ENCODE measurements at places on chromosomes 1 and 21. TPM values are rescaled to one million over a fixed set of nuclear protein-coding genes. Genes with fewer than 3 reads are reported as not detected.
A peak's percentile ranks its signal among the peaks of the same experiment; 100 is the strongest.

DNA sequence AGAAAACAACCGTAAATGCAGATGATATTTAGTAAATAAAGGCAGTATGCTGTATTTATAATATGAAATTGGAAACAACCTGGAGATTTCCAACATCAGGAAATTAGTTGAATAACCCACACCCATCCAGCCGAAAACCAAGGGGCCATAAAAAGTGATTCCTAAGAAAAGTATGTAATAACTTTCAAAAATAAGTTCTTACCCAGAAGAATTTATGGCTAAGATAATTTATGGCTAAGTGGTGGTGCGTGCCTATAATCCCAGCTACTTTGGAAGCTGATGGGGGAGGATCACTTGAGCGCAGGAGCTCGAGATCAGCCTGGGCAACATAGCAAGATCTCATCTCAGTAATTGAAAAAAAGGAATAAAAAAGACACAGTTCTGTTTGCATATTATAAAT is 43.2 kb downstream of the TMCO4 start:
- no peak for DNase-seq

GRCh38 chr1:6294890-6295556 is 34.1 kb upstream of the GPR153 start:
- no peak for DNase-seq

GRCh38 chr1:72097851-72098570 is 184.3 kb downstream of the NEGR1 start:
- no peak for DNase-seq

- DNase-seq, result no peak
Measured at GRCh38 chr1:230040440-230040839, 26.6 kb upstream of the GALNT2 start.

- DNase-seq, result no peak
Measured at GRCh38 chr21:39386899-39387298, 38.0 kb upstream of the HMGN1 start.

DNA sequence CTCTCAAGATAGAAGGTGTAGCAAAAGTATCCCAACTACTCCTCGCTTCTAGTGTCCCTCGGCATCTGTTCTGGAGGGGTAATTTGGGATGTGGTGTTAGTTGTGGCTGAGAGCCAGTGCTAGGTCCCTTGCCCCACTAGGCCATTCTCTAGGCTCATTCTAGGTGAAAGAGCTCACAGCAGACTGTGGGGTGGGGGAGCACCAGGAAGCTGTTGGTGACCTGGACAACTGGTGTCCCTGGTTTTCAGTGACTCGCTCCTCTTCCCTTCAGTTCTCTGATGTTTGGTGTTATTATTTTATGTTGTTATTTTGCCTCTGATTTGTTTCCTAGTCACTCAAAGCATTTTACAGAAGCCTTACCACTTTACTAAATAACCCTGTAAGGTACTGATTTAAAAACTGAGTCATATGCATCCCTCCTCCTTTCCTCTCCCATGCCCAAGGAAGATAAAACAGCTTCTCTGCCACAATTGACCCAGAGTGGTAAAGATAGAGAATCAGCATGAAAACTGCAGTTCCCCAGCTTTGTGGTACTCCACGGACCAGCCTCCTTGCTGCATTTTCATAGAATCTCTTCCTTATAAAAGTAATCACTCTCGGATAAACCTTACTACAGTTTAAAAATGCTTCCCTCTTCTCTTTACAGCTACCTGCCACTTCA is 14.1 kb downstream of the DYRK3 start:
- no peak for DNase-seq

DNA sequence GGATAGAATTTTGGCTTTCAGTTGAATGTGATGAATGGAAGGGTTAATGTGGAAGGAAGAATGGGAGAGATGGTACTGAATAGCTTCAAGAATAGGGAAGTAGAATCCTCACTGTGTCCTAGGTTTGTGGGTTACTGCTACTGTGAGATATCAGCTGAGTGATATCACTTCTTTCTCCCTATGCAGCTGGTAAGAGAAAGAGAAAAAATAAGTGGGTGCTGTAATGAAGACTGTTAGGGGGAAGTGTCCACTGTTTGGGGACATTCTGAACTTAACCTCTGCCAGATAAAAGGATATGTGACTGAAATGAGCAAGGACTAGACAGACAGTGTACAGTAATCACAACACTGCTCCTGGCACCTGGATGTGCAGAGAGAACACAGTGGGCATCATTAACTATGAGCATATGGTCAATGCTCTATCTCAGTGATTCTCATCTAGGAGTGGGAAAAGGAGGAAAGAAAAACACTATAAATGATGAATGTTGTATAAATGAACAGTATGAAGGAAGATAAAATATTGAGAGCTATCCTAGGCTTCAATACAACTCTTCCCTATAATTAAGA is 25.6 kb upstream of the MOB3C start:
- no peak for DNase-seq

- DNase-seq, result no peak
Measured at GRCh38 chr21:25964926-25965325, 205.6 kb downstream of the APP start.

DNA sequence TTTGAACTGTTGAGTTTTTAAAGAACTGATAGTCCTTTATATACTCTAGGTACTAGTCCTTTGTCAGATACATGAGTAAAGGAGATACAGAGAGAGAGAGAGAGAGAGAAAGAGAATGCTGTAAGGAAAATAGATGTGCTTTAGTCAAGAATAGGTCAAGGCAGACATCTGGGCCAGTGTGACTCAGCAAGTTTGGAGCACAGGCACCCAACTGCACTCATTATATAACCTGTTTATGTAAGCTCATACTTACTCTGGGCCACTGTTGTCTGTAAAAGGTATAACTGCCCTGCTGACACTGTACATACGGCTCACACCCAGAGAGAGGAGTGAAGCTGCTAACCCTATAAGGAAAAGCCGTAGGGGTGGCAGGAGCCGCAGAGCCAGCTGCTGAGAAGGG is 32.2 kb upstream of the AKT3 start:
- no peak for DNase-seq

DNA sequence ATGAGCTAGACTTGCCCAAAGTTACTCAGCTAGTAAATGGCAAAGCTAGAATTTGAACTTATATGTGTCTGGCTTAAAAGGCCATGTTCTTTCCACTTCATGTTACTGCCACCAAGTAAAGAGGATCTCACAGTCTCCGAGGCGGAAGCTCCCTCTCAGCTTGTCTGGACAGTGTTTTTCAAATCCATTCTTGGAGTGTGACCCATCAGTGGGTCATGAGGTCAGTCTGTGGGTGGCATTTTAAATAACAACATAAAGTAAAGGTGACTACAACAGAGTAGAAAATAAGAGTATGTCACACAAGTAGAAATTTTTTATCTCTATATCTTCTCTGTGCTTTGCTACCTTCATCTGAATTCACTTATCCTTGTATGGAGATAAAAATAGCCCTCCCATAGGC is 3.2 kb upstream of the HMGB4 start:
- DNase-seq, result no peak

GRCh38 chr1:205812271-205812877 is 624 bp downstream of the SLC41A1 start:
- DNase-seq, result peak; percentile 8

GRCh38 chr1:59596432-59596831 is 218.3 kb upstream of the HOOK1 start:
- DNase-seq, result no peak

DNA sequence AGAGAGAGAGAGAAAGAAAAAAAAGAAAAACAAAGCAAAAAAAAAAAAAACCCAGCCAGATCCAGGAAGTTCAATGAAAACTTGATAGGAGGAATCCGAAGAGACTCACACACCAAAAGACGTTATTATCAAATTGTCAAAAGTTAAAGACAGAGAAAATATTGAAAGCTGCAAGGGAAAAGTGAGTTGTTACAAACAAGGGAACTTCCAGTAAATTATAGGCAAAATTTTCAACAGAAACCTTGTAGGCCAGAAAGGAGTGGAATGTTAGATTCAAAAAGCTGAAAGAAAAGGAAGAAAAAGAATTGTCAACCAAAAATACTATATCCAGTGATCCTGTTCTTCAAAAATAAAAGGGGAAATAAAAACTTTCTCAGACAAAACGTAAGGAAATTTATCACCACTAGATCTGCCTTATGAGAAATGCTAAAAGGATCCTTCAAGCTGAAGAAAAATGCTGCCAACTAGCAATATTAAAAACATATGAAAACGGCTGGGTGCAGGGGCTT is 23.6 kb downstream of the ERO1B start:
- no peak for DNase-seq

The SDC3 gene
- 0.34 TPM for total RNA-seq

The UCK2 gene
- 112 TPM for total RNA-seq

The FCAMR gene
- total RNA-seq, result not detected

The ANGPTL7 gene
- total RNA-seq, result not detected

The IGSF21 gene
- not detected for total RNA-seq

The SEMA4A gene
- 9.0 TPM for total RNA-seq
